HFF-Myc (cell line): ENCODE measurements at places on chromosomes 7 and 10.

DNA sequence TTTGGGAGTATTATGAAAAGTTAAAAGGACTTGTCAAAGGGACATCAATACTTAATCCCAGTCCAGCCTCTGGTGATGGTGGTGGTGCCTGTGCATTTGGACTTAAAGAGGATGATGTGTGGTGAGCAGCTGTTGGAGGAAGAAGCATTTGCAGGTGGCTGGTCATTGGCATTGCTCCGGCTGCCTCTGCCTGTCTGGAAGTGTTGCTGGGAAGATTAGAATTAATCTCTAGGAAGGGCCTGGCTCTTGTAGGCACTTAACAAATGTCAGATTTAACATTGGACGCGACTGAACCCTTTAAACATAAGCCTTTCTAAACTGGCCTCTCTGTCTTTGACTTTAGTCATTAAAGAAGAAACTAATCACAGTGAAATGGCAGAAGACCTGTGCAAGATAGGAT, 58.8 kb downstream of the FIGNL1 start:
- DNase-seq = no peak

GRCh38 chr7:46157931-46158330, 236.9 kb upstream of the IGFBP3 start:
- DNase-seq = no peak

DNA sequence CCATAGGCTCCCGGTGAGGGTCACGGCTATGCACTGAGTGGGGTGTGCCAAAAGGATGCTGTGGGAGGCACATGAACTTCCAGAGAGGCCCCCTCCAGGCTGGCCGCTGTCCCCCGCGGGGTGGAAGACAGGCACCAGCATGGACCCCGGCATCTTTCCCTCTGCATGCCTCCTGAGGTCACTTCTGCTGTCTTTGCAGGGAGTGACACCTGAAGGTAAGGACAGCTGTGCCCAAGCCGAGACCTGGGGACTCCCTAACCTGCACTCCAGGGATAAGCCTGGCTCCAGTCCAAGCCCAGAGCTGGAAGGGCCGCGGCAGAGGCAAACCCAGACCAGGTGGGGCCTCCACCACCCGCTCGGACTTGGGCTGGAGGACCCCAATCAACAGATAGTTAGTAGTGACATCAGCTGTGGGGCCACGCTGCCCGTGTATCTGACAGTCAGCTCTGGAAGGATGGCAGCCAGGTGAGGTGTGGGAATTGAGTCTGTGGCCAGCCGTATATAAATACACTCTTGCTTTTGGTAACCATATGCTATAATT, 340.7 kb upstream of the MKI67 start:
- no peak for DNase-seq

DNA sequence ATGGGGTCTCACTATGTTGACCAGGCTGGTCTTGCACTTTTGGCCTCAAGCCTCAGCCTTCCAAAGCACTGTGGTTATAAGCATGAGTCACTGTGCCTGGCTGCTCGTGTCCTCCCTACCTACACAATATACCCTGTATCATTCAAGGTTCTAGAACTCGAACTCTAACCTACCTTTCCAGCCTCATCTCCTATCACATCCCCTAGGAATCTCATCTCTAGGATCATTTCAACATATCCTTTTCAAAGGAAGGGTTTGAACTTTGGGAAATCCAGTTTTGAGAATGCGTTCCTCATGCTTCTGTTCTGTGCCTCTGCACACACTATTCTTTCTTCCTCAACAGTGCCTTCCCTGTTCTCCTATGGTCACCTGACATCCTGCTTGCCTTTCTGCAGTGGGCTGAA, 87.8 kb upstream of the RHEB start:
- no peak for DNase-seq

GRCh38 chr7:155257482-155258225, 40.0 kb upstream of the INSIG1 start:
- DNase-seq = no peak
